ENCODE measurements at places on chromosomes 16 and 17.

- DNase-seq = no peak
These were observed 146.0 kb downstream of the FTO start for GRCh38 chr16:53849994-53850393.

DNA sequence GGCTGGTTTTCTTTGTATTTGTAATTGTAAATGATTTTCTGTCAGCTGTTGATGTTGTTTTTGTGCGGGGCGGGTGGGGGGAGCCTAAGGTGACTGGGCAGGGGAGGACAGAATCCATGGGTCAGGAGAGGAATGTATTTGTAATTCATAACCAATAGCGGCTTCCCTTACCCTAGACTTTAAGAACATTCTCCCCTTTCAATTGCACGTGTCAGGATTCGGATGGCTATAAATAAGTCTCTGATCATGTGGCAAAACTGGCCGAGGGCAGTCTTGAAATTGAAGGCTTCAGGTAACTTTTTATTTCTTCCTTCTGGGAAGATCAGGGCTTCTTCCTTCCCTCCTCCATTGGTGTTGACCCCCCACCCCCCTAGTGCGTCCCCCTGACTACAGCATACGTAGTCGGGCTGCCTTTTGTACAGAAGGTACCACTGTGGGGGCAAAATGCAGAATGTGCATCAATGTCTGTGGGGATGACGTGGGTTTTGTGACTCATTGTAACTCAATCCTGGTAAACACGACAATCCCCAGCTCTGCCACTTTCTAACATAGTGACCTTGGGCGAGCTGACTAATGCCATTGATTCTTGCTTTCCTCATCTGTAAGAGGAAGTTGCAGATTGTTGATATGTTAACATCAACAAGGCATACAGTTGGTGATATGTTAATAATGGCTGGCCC is 16.2 kb downstream of the MARCHF10 start:
- DNase-seq = no peak

DNA sequence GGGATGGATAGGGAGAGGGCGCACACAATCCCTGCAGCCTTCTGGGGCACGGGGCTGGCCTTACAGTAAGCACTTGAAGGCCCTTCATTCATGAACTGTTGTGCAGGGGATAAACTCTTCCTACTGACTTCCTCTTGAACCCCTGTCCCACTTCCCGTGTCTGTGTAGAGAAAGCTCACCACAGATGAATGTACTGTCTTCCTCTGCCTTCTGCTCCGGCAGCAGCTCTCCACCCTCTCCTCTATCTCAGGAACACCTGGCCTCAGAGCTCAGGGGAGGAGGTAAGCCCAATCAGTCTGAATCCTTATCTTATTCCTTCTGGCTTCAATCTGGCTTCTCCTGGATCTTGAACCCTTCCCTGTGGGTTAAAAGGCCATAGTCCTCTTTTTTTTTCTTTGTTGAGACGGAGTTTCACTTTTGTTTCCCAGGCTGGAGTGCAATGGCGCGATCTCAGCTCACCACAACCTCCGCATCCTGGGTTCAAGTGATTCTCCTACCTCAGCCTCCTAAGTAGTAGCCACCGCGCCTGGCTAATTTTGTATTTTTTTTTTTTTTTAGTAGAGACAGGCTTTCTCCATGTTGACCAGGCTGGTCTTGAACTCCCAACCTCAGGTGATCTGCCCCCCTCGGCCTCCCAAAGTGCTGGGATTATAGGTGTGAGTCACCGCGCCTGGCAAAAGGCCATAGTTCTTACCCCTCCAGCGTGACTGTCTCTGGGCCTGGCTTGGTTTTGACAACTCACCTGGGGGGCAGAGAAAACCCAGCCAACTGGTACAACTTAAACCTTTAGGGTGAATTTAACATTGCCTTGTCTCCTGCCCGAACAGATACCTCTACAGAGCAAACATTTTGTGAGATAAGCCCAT is 7.2 kb upstream of the SLC52A1 start:
- no peak for DNase-seq

GRCh38 chr17:44310609-44311376 is 2.4 kb downstream of the RUNDC3A start:
- DNase-seq = no peak

GRCh38 chr17:50396261-50397110 is 837 bp downstream of the LRRC59 start:
- DNase-seq = peak; percentile 13

- no peak for DNase-seq
These were observed 2.2 kb upstream of the LIMD2 start for GRCh38 chr17:63701868-63702720.

- no peak for DNase-seq
These were observed 46.6 kb upstream of the WSB1 start for GRCh38 chr17:27247071-27247957.

Data from NCI-H524 (cell line).